ENCODE measurements at places on chromosomes 12 and 14.

DNA sequence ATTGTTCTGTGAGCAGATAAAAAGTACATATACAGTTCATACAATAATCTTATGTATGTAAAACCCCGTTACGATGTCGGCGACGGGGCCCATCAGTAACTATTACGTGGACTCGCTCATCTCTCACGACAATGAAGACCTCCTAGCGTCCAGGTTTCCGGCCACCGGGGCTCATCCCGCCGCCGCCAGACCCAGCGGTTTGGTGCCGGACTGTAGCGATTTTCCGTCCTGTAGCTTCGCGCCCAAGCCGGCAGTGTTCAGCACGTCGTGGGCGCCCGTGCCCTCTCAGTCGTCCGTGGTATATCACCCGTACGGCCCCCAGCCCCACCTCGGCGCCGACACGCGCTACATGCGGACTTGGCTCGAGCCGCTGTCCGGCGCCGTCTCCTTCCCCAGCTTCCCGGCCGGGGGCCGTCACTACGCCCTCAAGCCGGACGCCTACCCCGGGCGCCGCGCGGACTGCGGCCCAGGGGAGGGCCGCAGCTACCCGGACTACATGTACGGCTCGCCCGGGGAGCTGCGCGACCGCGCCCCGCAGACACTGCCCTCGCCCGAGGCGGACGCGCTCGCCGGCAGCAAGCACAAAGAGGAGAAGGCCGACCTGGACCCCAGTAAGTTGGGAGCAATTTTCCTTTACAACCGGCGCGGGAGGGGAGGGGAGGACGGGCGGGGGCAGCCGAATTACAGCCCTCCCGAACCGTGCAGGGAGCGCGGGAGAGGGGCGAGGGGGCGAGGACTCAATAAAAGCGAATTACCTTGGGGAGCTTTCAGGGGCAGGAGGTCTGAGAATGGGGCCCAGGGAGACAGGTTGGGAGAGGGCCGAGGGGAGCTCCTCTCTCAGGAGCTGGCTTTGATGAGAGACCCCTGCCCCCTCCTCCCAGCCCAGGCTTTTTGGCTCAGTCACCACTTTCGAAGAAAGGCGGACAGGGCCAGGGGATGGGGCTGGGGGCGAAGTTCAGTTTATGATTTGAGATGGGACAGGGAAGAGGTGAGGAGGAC lies at the start of gene HOXC9:
HOXC9 (plus strand) TSS at position 46 of the 999 bp plus-strand sequence; CDS start at position 74, 28 bp downstream.
- no peak for DNase-seq

DNA sequence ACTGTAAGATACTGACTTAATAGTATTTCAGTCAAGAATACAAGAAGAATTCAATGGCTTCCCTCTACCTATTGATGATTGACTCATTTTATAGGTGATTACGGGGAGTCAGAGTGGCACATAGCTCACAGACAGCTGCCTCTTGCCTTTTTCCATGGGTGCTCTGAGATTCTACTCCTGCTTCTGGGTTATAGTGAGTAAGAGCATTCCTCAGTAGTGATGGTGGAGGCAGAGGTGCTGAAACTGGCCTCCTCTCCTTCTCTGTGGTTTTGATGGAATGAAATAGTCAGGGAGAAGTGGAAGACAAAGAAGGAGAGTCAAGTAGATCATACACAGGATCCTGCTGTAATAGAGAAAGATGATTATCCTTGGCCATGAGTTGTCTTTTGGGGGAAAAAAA lies 438.2 kb upstream of the FAR2 start:
- no peak for DNase-seq

DNA sequence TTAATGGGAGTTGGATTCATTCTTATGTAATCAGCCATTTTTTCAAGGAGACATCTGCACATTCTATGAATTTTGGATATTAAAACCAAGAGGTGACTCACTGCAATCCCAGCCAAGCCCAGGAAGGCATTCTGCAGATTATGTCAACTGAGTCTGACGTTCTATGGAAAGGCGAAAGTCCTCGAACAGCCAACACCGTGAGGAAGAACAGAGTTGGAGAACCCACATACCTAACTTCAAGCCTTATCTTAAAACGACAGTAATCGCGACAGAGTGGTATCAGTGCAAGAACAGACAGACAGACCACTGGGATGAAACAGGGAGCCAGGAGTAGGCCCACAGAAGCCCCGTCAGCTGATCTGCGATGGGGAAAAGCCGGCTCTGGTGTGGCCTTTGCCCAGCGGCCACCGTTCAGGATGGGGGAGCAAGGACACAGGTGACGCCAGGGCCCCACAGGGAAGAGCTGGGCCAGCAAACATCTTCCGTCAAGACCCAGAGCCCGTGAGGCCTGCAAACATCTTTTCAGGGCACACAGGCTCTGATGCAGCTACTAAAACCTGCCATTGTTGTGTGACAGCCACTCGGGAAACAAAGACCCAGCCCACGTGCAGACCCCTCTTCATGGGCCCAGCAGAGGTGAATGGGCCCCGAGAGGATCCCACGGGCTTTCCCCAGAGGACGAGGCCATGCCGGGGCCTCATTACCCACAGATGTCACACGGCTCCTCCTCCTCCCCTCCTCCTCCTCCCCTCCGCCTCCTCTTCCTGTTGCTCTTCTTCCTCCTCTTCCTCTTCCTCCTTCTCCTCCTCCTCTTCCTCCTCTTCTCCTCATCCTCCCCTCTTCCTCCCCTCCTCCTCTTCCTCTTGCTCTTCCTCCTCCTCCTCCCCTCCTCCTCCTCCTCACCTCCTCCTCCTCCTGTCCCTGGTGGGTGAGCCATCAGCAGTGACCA lies 277.6 kb downstream of the ADGRD1 start:
- no peak for DNase-seq

DNA sequence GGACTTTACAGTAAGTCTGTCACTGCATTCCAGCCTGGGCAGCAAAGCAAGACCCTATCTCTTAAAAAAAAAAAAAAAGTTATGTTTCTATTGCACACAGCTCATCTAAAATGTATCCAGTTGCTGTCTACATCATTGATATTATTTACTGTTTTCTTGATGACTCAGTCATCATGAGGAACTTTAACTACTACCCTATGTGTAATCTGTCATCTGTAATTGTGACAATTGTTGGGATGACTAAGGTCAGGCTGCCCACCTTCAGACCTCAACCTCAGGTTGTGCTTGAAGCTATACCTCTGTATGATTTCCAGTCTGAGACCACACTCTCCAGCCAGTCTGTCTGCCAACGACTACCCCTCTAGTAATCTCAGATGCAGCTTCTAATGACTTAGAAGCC lies 15.3 kb downstream of the PPP1R13B start:
- no peak for DNase-seq

DNA sequence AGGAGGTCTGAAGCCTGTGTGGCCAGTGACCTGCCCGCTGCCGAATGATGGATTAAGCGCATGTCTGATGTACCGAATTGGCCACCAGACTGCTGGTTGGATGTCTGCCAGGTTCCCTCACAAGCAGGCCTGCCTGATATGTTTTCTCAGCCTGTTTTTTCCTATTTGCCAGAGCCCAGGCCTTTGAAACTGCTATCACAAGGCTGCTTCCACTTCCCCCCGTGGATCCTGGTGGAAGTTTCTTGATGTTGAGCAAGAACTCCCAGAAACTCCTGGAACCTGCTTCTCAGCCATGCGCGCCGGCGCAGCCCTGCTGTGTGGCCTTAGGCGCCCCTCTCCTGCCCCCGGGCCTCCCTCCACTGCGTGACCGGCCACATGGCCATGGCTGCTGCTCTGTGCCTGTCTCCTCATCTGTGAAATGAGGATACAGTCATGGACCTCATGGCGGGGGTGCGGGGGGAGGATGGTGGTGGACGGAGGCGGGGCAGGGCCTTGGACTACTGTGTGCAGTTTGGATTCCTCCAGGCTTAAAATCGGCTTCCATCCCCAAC lies 56.6 kb downstream of the CALM1 start:
- DNase-seq = no peak

DNA sequence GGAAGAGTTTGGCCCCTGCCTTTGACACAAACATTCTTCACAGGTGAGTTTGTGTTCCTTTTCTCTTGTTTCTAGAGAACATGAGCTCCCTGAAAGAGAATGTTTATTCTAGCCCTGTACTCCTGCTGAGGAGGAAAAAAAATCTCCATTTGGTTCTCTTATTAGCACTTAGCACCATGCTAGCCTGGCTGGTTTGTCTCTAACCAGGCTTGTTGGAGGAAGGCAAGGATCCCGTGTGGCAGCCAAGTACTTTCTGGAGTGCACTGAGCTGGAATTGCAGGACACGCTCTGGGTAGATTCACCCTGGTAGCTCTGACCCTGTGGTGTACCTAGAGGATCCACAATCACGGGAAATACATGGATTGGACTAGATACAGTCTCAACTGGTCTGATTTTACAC lies 41.9 kb downstream of the KCNA1 start:
- no peak for DNase-seq

- DNase-seq = no peak
Measured at GRCh38 chr12:114168061-114168460, 201.9 kb upstream of the RBM19 start.

Data from DMS79 treated with DMSO at 0.1 percent for 48 hours (cell line).